ENCODE measurements at places on chromosomes 3 and 15. TPM values are rescaled to one million over a fixed set of nuclear protein-coding genes. Genes with fewer than 3 reads are reported as not detected.

Gene FBXL22
- total RNA-seq, result 26.2 TPM

Gene ZNF662
- 22.5 TPM for total RNA-seq

Gene STRIT1
- total RNA-seq, result 1.4 TPM

Gene P3H2
- total RNA-seq, result 12.7 TPM

Gene ASB14
- 0.21 TPM for total RNA-seq

Measured in urinary bladder (tissue), 4 donors.